Right renal pelvis (tissue), 4 donors: ENCODE measurements at places on chromosomes 16 and 17.

DNA sequence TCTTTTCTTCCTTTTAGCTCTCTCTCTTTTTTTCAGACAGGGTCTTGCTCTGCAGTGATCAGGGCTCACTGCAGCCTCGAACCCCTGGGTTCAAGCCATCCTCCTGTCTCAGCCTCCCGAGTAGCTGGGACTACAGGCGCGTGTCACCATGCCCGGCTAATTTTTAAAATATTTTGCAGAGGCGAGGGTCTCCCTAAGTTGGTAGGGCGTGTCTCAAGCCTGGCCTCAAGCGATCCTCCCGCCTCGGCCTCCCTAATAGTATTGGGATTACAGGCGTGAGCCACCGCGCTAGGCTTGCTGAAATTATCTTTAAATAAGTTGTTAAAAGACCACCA, 797 bp upstream of the SNX11 start:
- no peak for DNase-seq

GRCh38 chr16:89396156-89396555, 94.2 kb downstream of the ANKRD11 start:
- DNase-seq, result no peak

DNA sequence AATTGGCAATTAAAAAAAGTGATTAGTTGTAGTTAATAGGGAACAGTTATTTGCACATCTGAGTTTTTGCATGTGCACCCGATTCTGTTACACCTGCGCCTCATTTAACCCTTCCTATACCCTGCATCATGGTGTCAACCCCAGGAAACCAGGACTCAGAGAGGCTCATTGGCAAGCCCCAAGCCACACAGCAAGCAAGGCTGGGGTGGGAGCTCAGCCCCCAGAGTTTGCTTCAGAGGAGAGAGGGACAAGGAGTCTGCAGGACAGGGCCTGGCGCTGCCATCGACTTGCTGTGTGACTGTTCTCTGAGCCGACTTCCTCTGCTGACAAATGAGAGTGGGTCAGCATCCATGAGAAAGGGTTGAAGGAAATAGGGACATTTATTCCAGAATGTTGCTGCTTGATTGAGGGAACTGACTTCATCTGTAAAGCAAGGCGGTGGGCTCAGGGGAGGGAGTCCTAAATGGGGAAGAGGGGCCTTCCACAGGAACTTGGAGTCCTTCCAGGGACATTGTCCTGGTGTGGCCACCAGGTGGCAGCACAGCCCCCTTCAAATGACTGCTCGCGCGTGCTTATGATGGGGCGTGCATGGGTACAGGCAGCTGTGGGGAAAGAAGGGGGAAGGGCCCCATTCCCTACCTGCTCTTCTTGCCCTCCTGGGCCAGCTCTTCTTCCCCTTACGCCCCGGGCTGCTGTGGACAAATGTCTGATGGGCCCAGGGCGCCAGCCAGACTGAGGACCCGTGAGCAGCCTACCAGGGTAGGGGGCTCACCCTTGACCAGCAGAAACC, 51.6 kb downstream of the NT5M start:
- no peak for DNase-seq

DNA sequence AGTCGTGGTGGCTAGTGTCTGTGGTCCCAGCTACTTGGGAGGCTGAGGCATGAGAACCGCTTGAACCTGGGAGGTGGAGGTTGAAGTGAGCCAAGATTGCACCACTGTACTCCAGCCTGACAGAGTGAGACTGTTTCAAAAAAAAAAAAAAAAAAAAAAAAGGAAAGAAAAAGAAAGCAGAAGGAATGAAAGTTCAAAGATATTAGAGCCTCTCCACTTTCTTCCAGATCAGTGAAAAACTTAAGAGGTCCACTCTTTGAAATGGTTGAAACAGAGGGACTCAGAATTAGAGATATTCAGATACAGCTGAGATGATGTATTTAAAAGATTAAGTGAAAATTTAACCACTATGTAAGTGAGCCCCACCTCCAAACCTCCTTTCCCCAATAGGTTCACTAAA, 16.8 kb downstream of the MED13 start:
- DNase-seq, result no peak

DNA sequence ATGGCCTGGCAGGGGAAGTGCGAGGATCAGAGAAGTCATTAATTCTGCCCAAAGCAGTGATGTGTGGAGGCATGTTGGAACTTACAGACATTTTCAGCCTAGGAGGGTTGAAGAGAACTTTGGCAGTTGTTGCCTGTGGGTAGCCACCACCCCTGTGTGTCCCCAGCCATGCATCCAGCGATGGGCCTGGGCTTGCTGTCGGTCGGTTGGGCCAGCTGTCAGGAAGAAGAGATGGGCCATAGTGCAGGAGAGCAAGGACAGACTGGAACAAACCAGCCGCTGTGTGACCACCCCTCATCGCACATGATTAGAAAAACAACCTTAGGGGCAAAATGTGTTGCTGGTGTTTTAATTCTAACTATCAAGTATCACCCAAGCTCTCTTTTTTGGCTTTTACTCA, 173.7 kb downstream of the CNTNAP4 start:
- DNase-seq, result no peak

DNA sequence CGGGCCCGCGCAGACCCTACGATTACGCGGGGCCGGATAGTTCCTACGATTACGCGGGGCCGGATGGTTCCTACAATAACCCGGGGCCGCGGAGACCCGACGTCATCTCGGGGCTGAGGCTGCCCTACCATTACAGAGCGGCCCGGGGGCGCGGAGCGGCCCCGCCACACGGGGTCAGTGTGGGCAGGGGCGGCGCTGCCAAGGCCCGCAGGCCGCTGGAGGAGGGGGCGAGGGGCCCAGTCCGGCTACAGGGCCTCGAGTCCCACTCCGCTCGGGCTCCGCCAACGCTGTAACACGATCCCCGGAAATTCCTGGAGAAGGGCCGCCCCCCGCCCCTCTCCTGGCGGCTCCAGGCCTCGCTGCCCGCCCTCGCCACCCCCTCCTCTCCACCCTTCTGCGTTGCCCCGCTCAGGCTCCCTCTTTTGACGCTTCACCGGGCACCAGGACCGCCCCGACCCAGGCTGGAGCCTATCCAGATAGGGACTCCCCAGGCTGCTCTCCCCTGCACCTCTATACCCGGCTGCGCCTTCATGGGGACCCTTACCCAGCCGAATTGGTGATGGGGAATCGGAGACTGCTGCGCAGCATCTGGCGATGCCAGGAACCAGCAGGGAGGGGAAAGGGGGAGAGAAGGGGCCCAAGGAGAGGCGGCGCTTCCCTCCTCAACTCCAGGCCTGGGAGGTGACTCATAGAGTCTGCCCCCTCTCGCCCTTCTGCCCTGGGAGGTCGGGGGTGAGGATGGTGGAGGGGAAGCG, at the start of gene RAB34:
Gene RAB34, minus strand, starts transcription at position 291 of the 755 bp plus-strand sequence. CDS start 602 bp downstream, outside the sequence.
- DNase-seq, result peak; percentile 84

GRCh38 chr16:31064882-31065461, 9.1 kb downstream of the ZNF668 start:
- DNase-seq, result no peak

GRCh38 chr17:6787081-6787693, 11.2 kb downstream of the FBXO39 start:
- DNase-seq, result no peak

- DNase-seq, result no peak
Measured at GRCh38 chr16:4318451-4318910, 2.6 kb downstream of the GLIS2 start.

DNA sequence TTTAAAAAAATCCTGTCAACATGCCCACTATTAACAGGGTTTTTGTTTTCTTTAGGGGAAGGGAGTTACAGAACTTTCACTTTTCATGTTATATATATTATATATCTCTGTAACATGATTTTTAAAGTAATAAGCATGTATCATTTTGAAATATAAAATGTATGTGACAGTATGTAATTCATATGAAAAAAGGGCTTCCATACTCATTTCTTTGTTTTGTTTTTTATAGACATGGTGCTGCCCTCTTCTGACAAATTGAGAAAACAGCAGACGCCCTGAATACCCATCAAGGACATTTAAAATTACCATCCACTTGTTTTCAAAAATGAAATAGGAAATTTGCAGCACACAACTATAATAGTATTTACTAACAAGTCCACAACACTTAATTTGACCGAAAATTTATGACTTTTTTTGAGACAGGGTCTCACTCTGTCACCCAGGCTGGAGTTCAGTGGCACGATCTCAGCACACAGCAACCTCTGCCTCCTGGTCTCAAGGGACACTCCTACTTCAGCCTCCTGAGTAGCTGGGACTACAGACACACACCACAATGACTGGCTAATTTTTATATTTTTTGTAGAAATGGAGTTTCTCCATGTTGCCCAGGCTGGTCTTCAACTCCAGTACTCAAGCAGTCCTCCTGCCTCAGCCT, 30.4 kb downstream of the CFDP1 start:
- no peak for DNase-seq

DNA sequence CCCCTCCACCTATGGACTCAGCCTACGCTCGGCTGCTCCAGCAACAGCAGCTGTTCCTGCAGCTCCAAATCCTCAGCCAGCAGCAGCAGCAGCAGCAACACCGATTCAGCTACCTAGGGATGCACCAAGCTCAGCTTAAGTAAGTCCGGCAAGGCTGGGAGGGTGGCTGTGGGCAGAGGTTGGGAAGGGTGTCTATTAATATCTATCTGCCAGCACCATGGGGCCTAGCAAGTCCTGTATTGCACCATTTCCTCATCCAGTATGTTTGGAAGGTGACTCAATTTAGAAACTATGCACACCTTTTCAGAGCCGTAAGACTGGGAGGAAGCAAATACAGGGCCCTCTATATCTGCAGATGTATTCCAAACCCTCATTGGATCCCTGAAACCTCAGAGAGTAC, 45.0 kb upstream of the ARHGAP44 start:
- no peak for DNase-seq

GRCh38 chr16:49630783-49631182, 225.1 kb downstream of the ZNF423 start:
- no peak for DNase-seq
